ENCODE measurements at places on chromosomes 3 and 15.

GRCh38 chr15:78810003-78810361, 1.3 kb downstream of the ADAMTS7 start:
- no peak for DNase-seq

- no peak for DNase-seq
These were observed 57.0 kb downstream of the MLH1 start for GRCh38 chr3:37050282-37050681.

DNA sequence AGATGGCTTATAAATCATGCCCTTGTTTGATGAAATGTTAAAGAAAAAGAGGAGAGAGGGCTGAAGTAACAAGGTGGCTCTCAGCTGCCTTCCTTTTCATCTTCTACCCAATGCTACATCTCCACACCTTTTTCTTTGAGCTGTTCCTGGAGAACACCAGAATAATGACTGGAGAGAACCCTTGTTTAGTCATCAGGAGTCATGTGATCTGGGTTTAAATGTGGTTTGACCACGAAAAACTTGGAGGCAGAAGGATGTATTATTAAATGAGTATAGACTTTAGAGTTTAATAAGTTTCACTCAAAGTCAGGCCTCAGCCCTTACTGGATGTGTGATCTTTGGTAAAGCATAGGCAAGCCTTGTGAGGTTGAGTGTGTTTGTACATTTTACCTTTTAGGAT, 230.3 kb upstream of the TBL1XR1 start:
- DNase-seq = peak; percentile 15

GRCh38 chr15:85421116-85421925, 40.9 kb downstream of the AKAP13 start:
- DNase-seq = no peak

- DNase-seq = no peak
These were observed 2.5 kb downstream of the KLHL25 start for GRCh38 chr15:85792102-85792731.

- no peak for DNase-seq
These were observed 105.1 kb downstream of the MEX3B start for GRCh38 chr15:81940467-81941451.
